ENCODE measurements at places on chromosomes 6 and 20. TPM values are rescaled to one million over a fixed set of nuclear protein-coding genes. Genes with fewer than 3 reads are reported as not detected.

LY6G6D gene
- not detected for total RNA-seq

DNA sequence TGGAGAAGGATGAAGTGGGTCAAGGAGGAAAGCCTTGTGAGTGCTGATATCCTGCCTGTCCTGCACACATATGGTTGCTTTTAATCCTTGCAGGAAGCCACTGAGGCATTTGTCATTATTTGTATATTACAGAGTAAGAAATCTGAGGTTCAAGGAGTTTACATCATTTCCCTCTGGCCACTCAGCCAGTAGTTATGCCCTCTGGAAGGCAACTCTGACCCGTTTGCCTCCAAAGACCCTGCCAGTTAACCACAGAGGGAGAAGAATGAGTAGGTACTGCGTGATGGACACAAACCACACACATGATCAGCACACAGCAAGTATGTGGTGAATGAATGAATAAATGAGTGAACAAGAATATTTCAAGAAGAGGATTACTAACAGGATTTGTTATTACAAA, 7.9 kb upstream of the FAM210B start:
- DNase-seq = no peak

HMGCLL1 gene
- total RNA-seq = not detected

GRCh38 chr6:10831609-10832008, 6.7 kb downstream of the MAK start:
- DNase-seq = no peak

GRCh38 chr6:160812097-160812496, 110.1 kb downstream of the PLG start:
- DNase-seq = no peak

- peak; percentile 31 for DNase-seq
Measured at GRCh38 chr6:21987501-21987957, 309.3 kb downstream of the PRL start.

DNPH1 gene
- 36.7 TPM for total RNA-seq

All from activated CD4-positive, alpha-beta T cell treated with anti-CD3 and anti-CD28 coated beads, Interleukin-2, amount 10 ng/mL, durations not matched to agents 7 days and 5 days (primary cell).